ENCODE measurements at places on chromosomes 11 and 22.

DNA sequence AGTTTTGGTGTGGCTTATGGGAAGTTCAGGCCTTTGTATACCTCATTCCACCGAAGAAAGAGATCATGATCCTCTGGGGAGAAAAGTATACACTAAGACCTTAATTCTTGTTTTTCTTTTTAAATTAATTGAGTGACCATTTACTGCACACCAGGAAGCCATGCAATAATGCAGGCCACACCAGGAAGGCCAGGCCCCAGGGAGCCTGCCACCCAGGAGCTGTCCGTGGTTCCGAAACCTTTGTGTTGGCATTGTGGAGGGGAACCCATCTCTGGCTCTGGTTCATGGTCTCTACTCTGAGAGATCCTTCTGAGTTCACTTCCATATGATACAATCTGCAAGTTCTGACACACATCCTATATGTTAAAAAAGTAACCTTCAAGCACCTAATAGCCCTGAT is 291.8 kb downstream of the MIAT start:
- DNase-seq = no peak

DNA sequence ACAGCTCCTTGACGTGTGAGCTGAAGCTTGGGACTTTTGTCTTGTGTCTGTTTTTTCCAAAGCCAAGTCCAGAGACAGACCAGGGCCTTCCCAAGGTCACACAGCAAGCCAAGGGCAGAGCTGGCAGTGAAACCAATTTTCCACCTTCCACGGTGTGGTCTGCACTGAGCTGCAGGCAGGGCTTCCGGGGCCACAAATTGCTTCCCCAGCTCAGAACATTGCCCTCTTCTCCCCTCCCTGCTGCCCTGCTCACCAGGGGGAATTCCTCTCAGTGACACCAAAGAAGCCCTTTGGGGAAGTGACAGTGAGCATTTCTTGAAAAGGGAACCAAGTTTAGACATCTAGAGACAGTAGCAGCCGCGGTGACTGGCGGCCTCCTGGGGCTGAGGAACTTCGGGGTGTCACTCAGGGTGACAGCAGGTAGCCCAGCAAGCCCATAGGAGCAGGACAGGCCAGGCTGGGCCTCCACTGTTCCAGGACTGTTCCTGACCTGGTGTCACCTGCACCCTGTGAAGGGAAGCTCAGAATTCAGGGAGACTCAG is 9.2 kb downstream of the FXYD2 start:
- DNase-seq = no peak

GRCh38 chr22:24436553-24436952 is 9.2 kb downstream of the ADORA2A start:
- DNase-seq = no peak

GRCh38 chr22:49460592-49461281 is 366.9 kb downstream of the BRD1 start:
- peak; percentile 93 for DNase-seq

DNA sequence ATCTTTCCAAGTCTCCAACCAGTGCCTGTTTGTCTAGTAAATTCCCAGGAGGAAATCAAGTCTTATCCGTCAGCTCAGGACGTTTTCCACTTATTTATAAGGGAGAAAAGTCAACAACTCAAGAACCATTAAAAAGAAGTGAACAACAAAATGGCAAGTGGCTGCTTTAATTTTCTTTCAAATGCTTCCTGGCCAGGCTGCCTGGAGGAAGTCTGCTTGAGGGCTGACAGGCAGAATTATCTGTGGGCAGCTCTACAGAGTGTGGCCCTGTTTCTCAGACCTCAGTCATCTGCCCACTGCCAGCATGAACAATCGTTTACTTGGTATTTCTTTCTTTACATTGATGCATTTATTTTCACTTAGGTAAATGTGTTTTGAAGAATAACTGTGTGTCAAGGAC is 281.9 kb upstream of the ISX start:
- DNase-seq = no peak

GRCh38 chr11:75477614-75477935 is 44.6 kb upstream of the KLHL35 start:
- DNase-seq = no peak

GRCh38 chr22:35218079-35218478 is 39.2 kb upstream of the HMGXB4 start:
- no peak for DNase-seq

- DNase-seq = no peak
Measured at GRCh38 chr11:31927982-31928381, 116.9 kb upstream of the PAX6 start.

DNA sequence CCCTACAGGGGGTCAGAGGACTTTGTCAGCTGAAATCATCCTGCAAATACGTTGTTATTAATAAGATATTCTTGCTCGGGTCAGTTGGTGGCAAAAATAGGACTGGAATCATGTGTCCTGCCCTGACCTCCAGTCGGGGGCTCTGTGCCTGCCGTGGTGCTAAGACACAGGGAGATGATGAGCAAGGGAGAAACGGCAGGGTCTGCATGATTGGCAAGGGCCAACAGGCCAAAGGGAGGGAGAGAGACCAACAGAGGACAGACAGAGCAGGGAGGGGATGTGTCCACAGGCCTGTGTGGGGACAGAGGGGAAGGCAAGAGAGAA is 10.4 kb upstream of the TSKU start:
- no peak for DNase-seq

- DNase-seq = no peak
Measured at GRCh38 chr11:117371453-117371852, 43.8 kb downstream of the CEP164 start.

GRCh38 chr11:45440111-45440510 is 154.0 kb upstream of the SYT13 start:
- peak; percentile 26 for DNase-seq

- no peak for DNase-seq
Measured at GRCh38 chr11:255176-255575, 18.4 kb downstream of the PSMD13 start.
